ENCODE measurements at places on chromosomes 4 and X. TPM values are rescaled to one million over a fixed set of nuclear protein-coding genes. Genes with fewer than 3 reads are reported as not detected.

DNA sequence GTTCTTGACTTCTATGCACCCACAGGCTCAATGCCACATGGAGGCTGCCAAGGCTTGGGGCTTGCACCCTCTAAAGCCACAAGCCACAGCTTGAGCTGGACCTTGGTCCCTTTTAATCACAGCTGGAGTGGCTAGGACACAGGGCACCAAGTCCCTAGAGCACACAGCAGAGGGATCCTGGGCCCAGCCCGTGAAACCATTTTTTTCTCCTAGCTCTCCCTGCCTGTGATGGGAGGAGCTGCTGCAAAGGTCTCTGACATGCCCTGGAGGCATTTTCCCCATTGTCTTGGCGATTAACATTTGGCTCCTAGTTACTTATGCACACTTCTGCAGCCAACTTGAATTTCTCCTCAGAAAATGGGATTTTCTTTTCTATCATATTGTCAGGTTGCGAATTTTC lies 410.9 kb downstream of the GRID2 start:
- no peak overlapping the region for H3K4me3 ChIP-seq
- H3K4me1 ChIP-seq: no peaks in the 10 kb centered on the region
- H3K36me3 ChIP-seq: no peaks in the 10 kb centered on the region
- DNase-seq: no peak
- no peaks in the 10 kb centered on the region for H3K27me3 ChIP-seq

DNA sequence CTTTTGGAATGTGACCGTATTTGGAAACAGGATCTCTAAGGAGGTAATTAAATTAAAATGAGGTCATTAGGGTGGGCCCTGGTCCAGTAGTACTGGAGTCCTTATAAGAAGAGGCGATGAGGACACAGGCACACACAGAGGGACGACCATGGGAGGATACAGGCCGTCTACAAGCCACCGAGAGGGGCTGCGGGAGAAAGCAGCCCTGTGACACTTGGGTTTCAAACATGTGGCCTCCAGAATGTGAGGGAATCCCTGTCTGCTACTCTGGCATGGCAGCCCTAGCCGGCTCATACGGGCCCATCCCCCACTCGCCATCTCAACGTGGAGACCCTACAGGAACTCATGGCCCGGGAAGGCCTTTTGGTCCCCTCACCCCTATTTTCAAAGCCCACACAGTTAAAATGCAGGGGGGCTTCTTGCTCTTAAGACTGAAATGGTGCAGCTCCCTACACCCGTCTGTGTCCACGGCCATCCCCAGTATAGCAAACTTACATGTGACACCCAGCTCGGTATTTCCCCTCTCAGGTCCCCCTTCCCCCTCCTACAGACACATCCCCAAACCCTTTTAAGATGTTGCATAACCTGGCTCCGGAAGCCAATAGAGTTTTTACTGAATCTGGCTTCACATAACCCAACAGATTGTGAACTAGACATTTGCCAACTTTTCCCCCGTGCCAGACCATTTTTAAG lies 124.1 kb upstream of the TBL1X start:
- no peaks in the 10 kb centered on the region for H3K4me1 ChIP-seq
- H3K4me3 ChIP-seq: no peak overlapping the region
- DNase-seq: peak; percentile 64
- H3K36me3 ChIP-seq: no peaks in the 10 kb centered on the region

DNA sequence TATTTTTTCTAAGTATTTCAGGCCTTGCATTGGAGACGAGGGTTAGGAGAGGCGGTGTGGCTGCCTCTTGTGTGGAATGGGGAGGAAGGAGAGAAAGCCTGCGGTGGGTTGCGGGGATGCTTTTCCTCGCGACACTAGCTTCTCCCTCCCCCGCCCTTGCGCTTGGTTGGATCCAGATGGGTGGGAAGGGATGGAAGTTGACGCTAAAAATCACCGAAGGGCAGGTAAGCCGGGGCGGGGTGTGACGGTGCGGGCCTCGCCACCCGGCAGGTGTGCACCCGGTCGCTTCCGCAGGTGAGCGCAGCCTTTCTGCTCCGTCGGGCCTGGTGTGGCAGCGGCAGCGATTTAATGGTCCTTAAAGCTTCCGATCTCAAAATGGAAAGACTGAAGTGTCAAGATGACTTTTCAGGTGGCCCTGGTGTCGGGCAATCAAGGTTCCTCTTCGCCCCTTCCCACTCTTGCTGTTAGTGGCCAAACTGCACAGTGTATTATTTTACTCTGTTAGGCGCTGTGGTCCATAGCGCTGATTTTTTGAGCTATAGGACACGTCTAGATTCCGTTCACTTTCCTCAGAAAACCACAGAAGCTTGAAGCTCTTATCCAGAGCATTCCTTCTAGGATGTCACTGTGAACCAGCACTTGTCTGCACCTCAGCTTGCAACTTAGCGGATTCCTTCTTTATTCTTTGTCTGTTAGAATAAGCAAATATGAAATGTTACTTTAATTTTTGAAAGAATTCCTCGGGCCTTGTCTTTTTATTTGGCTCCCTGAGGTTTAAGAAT lies 765 bp downstream of the ENOPH1 start:
- peaks cover 39% of the 10 kb centered on the region for H3K36me3 ChIP-seq
- peak; percentile 75 for DNase-seq
- peak overlapping the region; percentile 91 for H3K4me3 ChIP-seq
- no peaks in the 10 kb centered on the region for H3K27me3 ChIP-seq

TREX2 gene
- 0.70 TPM for total RNA-seq

DNA sequence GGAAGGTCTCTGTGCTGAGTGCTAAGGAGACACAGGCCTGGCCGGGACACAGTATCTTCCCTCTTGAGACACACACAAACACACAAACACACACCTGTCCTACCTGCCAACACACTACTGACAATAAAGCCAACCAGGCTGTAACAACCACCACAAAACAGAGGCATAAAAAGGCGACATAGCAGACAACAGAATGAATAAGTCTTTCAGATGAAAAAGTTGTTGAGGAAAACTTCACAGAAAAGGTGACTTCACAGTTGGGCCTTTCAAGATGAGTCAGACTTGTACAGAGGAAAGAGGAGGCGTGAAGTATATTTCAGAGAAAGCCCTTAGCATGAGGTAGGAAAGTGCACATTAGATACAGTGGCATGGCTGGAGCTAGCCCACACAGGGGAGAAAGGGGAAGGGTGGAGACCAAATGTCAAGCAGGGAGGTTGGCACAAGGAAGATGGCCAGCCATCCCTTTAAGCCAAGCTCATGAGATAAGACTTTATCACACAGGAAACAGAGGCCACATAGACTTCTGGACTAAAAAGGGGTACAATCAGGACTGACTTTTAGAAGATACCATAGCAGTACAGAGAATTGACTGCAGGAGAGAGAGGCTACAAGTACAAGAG lies 54.0 kb downstream of the SLC9A7 start:
- no peaks in the 10 kb centered on the region for H3K36me3 ChIP-seq
- H3K27ac ChIP-seq: no peak overlapping the region
- DNase-seq: no peak
- H3K27me3 ChIP-seq: no peaks in the 10 kb centered on the region

FGF5 gene
- 0.32 TPM for total RNA-seq
